GM23248 (cell line): ENCODE measurements at places on chromosomes 6 and 20.

DNA sequence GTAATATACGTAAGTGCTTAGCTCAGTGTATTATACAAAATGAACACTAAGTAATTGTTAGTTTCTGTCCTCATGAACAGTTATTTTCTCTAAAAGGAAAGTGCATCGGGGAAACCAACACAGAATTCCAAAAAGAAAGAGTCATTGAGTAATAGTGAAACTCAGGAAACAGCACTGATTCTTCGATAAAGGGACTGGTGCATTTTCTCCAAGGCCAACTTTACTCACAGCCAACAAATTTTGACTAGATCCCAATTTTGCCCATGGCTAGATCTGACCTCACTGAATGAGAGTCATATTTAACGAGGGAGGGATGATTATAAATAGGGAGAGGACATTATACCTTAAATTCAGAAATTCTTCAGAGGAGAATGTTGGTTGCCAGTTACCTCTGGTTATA is 390.9 kb upstream of the NRSN1 start:
- H3K4me1 ChIP-seq = no peaks in the 10 kb centered on the region
- H3K36me3 ChIP-seq = no peaks in the 10 kb centered on the region
- no peaks in the 10 kb centered on the region for H3K27me3 ChIP-seq
- no peak overlapping the region for H3K4me3 ChIP-seq

DNA sequence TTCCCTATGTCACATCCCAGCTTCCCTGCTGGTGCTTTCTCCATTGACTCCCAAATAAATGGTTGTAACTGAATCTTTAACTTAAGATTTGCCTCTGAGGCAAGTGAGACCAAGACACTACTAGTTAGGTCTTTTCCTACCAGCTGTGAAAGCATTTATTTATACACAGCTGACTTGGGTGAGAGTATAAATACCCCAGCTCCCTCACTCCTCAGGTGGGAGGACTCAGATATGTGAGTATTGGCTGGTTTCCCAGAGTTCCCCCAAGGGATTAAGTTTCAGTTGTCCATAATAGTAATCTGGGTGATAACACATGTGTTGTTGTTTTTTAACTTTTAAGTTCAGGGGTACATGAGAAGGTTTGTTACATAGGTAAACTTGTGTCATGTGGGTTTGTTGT is 49.8 kb downstream of the CFAP61 start:
- no peak for DNase-seq
- H3K27me3 ChIP-seq = peaks cover 11% of the 10 kb centered on the region; the same call in 1 of the 2 replicates
- no peaks in the 10 kb centered on the region for H3K36me3 ChIP-seq
- H3K4me1 ChIP-seq = no peaks in the 10 kb centered on the region
- H3K27ac ChIP-seq = no peak overlapping the region
- H3K4me3 ChIP-seq = no peak overlapping the region

GRCh38 chr20:38628580-38629470 is 27.2 kb downstream of the ARHGAP40 start:
- no peak for DNase-seq
- no peak overlapping the region for H3K4me3 ChIP-seq
- no peaks in the 10 kb centered on the region for H3K4me1 ChIP-seq

DNA sequence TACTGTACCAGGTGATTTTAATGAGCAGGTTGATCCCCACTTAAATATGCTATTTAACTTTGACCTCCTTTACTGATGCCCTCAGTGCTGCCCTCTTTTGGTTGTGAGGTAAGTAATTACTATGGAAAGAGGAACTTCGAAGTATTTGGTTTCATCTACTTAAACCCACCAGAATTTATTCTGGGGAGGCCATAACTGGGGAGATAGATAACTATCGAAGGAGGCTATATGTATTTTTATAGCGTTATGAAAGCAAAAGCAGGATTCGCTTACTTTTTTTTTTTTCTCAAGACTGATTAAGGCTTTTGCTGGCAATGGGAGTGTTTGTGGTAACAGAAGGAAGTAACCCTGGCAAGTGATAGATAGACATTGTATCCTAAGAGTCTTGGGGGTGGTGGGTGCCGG is 168.9 kb upstream of the CENPW start:
- no peak overlapping the region for H3K27ac ChIP-seq
- DNase-seq = peak; percentile 59
- H3K27me3 ChIP-seq = no peaks in the 10 kb centered on the region
- H3K36me3 ChIP-seq = no peaks in the 10 kb centered on the region
- no peak overlapping the region for H3K4me3 ChIP-seq

GRCh38 chr6:31462964-31463870 is 34.7 kb upstream of the MICB start:
- H3K4me3 ChIP-seq = peak overlapping the region; percentile 57
- H3K27ac ChIP-seq = no peak overlapping the region
- H3K27me3 ChIP-seq = no peaks in the 10 kb centered on the region
- H3K4me1 ChIP-seq = no peaks in the 10 kb centered on the region; the same call in 1 of the 2 replicates
- no peaks in the 10 kb centered on the region for H3K36me3 ChIP-seq
- peak; percentile 87 for DNase-seq

- no peaks in the 10 kb centered on the region for H3K4me1 ChIP-seq
- no peak for DNase-seq
- no peaks in the 10 kb centered on the region for H3K36me3 ChIP-seq
- H3K4me3 ChIP-seq = no peak overlapping the region
These were observed 208.4 kb downstream of the ADGRG6 start for GRCh38 chr6:142510211-142510610.

DNA sequence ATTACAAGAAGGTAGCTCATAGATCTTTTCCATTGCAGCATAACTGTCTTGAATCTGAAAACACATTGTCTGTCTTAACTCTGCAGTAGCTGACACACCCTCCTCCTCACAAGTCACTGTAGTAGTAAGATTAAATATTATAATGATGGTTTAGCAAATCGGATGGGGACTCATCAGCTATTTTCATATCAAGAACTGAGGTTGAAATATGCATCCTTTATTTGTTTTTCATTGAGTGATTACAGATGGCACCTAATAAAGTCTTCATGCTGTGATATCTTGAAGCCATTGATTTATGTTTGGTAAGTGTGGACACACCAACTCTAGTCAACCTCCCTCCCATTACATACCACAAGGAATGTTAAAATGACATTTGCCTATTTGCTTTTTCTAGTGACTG is 267.4 kb upstream of the TAB2 start:
- H3K4me3 ChIP-seq = no peak overlapping the region
- H3K27me3 ChIP-seq = no peaks in the 10 kb centered on the region
- peaks cover 33% of the 10 kb centered on the region for H3K4me1 ChIP-seq
- no peak overlapping the region for H3K27ac ChIP-seq
- no peak for DNase-seq
- no peaks in the 10 kb centered on the region for H3K36me3 ChIP-seq

DNA sequence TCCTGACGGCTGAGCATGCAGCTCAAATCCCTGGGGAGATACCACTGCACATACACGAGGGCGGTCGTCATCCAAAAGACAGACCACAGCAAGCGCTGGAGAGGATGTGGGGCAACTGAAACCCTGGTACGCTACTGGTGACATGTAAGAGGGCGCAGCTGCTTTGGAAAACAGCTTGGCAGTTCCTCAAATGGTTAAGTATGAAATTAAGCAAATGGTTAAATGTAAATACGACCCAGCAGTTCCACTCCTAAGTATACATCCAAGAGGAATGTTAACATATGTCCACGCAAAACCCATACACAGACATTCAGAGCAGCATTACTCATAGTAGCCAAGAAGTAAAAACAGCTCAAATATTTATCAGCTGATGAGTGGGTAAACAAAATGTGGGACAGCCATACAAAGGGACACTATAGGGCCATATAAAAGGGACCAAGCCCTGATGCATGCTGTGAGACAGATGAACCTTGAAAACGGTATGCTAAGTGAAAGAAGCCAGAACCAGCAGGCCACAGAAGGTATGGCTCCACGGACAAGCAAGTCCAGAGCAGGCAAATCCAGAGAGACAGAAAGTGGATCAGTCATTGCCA is 38.5 kb downstream of the RIPOR3 start:
- H3K36me3 ChIP-seq = no peaks in the 10 kb centered on the region
- DNase-seq = peak; percentile 25
- no peak overlapping the region for H3K27ac ChIP-seq
- no peaks in the 10 kb centered on the region for H3K27me3 ChIP-seq
- peaks cover 16% of the 10 kb centered on the region for H3K4me1 ChIP-seq

GRCh38 chr20:30167540-30167939 is 1089.9 kb upstream of the DEFB115 start:
- no peak overlapping the region for H3K4me3 ChIP-seq
- no peaks in the 10 kb centered on the region for H3K27me3 ChIP-seq
- H3K4me1 ChIP-seq = no peaks in the 10 kb centered on the region
- no peaks in the 10 kb centered on the region for H3K36me3 ChIP-seq

GRCh38 chr6:65524232-65524631 is 182.8 kb downstream of the EYS start:
- H3K36me3 ChIP-seq = no peaks in the 10 kb centered on the region
- H3K27me3 ChIP-seq = no peaks in the 10 kb centered on the region
- no peak overlapping the region for H3K27ac ChIP-seq
- H3K4me3 ChIP-seq = no peak overlapping the region

GRCh38 chr6:41646026-41646795 is 7.9 kb downstream of the MDFI start:
- no peak overlapping the region for H3K27ac ChIP-seq
- no peak for DNase-seq
- H3K36me3 ChIP-seq = no peaks in the 10 kb centered on the region
- H3K4me3 ChIP-seq = no peak overlapping the region
- peaks cover 18% of the 10 kb centered on the region for H3K27me3 ChIP-seq
- no peaks in the 10 kb centered on the region for H3K4me1 ChIP-seq

GRCh38 chr6:108868647-108869046 is 20.4 kb downstream of the ARMC2 start:
- H3K27ac ChIP-seq = no peak overlapping the region
- no peaks in the 10 kb centered on the region for H3K36me3 ChIP-seq
- H3K27me3 ChIP-seq = no peaks in the 10 kb centered on the region
- H3K4me3 ChIP-seq = no peak overlapping the region

- H3K27me3 ChIP-seq = no peaks in the 10 kb centered on the region
- no peak for DNase-seq
- peaks cover 12% of the 10 kb centered on the region for H3K4me1 ChIP-seq
- H3K36me3 ChIP-seq = no peaks in the 10 kb centered on the region
These were observed 61.9 kb downstream of the TOX2 start for GRCh38 chr20:43976547-43976946.

- H3K36me3 ChIP-seq = no peaks in the 10 kb centered on the region
- H3K4me3 ChIP-seq = peak overlapping the region; percentile 85
- H3K27ac ChIP-seq = peak overlapping the region; percentile 65
- H3K27me3 ChIP-seq = no peaks in the 10 kb centered on the region
These were observed 843 bp downstream of the FBXO9 start for GRCh38 chr6:53066077-53066417.

DNA sequence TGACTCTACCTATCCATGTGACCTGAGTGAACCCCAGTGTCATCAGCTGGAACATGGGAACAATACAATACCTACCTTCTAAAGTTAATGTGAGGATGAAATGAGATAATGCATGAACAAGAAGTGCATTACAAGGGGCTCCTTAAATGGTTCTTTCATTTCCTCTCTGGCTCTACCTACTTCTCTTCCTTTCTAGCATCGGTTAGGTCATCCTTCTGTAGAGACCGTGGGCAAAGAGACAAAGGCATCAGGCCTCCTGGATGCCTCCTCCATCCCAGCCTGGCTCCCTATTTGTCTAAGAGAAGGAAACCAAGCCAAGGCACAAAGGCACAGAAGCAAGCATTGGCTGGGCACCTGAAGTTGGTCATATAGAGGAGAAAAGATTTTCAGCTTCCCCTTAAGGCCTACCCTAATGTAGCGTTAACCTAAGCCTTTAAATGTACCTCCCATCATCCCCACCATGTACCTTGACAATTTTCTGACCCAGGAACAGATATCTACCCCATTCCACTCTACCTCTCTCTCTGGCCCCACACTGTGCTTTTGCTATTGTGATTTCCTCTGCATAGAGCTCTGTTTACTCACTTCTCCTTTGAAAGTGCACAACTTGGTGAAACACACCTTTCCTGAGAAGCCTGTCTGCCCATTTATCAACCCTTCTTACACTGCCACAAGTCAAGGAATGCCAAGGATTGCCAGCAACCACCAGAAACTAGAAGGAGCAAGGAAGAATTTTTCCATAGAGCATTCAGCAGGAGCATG is 86.6 kb downstream of the GCLC start:
- no peaks in the 10 kb centered on the region for H3K4me1 ChIP-seq
- H3K4me3 ChIP-seq = no peak overlapping the region
- DNase-seq = no peak
- H3K27ac ChIP-seq = no peak overlapping the region

- peaks cover 7% of the 10 kb centered on the region; the same call in 1 of the 2 replicates for H3K4me1 ChIP-seq
- no peak overlapping the region for H3K4me3 ChIP-seq
- no peaks in the 10 kb centered on the region for H3K27me3 ChIP-seq
These were observed 188.6 kb downstream of the PRL start for GRCh38 chr6:22108199-22108598.

- no peaks in the 10 kb centered on the region for H3K27me3 ChIP-seq
- no peak overlapping the region for H3K4me3 ChIP-seq
- no peaks in the 10 kb centered on the region for H3K36me3 ChIP-seq
- H3K27ac ChIP-seq = no peak overlapping the region
- peaks cover under 1% of the 10 kb centered on the region; the same call in 1 of the 2 replicates for H3K4me1 ChIP-seq
These were observed 247.9 kb upstream of the RAB32 start for GRCh38 chr6:146295695-146296094.

- DNase-seq = no peak
- H3K4me1 ChIP-seq = peaks cover 48% of the 10 kb centered on the region
- H3K27ac ChIP-seq = no peak overlapping the region
- H3K36me3 ChIP-seq = no peaks in the 10 kb centered on the region
- H3K4me3 ChIP-seq = no peak overlapping the region
These were observed 266.3 kb downstream of the CDC5L start for GRCh38 chr6:44653761-44654218.

DNA sequence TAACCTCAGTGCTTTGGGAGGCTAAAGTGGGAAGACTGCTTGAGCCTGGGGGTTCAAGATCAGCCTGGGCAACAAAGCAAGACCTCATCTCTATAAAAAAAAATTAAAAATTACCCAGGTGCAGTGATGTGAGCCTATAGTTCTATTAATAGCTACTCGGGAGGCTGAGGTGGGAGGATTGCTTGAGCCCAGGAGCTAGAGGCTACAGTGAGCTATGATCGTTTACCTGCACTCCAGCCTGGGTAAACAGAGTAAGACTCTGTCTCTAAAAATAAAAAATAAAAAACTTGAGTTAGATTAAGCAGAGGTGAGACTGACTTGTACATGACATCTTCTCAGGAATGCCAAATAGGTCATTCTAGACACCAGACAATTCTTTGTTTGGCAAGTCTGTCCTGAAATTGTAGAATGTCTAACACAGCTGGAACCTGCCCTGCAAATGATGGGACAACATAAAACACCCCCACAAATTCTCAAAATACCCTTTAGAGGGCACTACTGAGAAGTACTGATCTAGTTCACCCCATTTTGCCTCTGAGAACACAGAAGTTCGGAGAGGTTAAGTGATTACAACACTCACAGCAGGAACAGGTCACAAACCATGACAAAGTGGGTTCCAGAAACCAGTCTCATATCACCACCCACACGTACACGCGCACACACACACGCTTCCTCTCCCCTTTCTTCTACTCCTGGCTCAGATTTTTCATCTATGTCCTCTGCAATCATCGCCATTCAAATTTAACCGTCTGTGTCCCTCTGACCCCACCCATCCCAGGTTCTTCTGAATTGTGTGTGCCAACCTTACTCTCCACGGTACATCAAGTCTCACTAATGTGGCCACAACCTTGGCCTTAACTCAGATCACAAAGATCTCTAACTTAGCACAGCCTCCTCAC is 38.3 kb downstream of the ARHGAP18 start:
- H3K27me3 ChIP-seq = no peaks in the 10 kb centered on the region
- H3K27ac ChIP-seq = peak overlapping the region; percentile 72
- no peaks in the 10 kb centered on the region for H3K36me3 ChIP-seq
- no peak overlapping the region for H3K4me3 ChIP-seq
